ENCODE measurements at places on chromosomes 2 and 18. TPM values are rescaled to one million over a fixed set of nuclear protein-coding genes. Genes with fewer than 3 reads are reported as not detected.
A peak's percentile ranks its signal among the peaks of the same experiment; 100 is the strongest.

Gene EFEMP1
- total RNA-seq = 0.06 TPM

Gene DNAH6
- not detected for total RNA-seq

Gene ZBTB7C
- not detected for total RNA-seq

Gene STK25
- 171 TPM for total RNA-seq

Gene UGT1A5
- total RNA-seq = not detected

Gene ANKRD44
- 0.48 TPM for total RNA-seq

Gene PAIP2B
- 3.1 TPM for total RNA-seq

Gene CYP26B1
- 11.3 TPM for total RNA-seq

DNA sequence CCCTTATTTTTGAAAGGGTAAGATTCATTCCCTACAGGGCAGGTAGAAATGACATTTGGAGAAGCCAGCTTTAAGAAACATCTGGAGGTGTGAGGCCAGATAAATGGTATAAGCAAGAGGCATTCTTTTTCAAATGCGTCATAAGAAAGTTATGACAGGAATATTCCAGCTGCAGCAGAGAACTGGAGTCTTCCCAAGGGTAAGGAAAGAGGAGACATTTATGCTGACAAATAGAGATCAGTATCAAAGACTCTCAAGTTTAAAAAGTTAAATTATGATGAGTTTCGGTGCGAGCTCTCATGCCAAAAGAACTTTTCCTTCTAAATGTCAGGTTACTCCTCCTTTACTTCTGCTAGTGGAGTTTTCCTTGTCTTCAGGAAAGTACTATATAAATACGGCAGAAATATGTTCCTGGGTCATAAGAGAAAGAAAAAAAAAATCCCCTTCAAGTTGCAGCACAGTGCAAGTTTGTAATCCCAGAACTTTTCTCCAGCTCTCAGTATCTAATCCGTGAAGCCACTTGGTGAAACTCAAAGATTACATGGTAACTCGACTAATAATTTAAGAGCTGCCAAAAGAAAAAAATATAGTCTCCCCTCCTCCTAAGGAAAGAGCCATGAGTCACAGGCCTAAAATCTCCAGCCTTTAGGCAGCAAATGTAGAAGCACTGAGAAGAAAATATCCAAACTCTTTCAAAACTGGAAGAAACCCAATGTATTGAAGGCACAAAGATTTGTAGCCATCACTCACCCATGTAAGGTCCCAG, 428.1 kb downstream of the MEIS1 start:
- DNase-seq = no peak
- H3K4me3 ChIP-seq = no peak overlapping the region
- H3K36me3 ChIP-seq = no peaks in the 10 kb centered on the region
- no peak overlapping the region for H3K27ac ChIP-seq

- peaks cover 24% of the 10 kb centered on the region for H3K4me1 ChIP-seq
- H3K4me3 ChIP-seq = no peak overlapping the region
- no peaks in the 10 kb centered on the region for H3K36me3 ChIP-seq
- DNase-seq = no peak
Observed at GRCh38 chr18:48638896-48639771, 100.3 kb downstream of the CTIF start.

DNA sequence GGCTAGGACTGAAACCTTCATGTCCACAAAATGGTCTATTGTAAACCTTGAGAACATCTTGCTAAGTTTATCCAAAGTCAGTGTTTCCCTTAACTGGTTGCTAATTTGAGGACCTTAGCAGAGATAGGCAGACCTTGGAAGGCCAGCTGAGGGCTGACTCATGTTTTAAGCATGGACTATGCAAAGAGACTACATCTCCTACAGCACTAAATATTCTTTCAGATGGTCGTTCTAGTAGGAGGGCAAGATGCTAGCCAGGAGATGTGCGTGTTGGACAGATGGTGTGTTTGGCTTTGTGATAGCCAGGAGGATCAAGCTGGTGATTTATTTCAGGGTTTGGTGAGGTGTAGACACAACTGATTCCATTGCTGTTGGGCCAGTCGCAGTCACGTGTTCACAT, 75.8 kb downstream of the NRP2 start:
- H3K27me3 ChIP-seq = no peaks in the 10 kb centered on the region
- DNase-seq = no peak
- H3K27ac ChIP-seq = no peak overlapping the region
- peaks cover 8% of the 10 kb centered on the region for H3K36me3 ChIP-seq
- H3K4me1 ChIP-seq = peaks cover 15% of the 10 kb centered on the region

- H3K36me3 ChIP-seq = no peaks in the 10 kb centered on the region
- no peaks in the 10 kb centered on the region for H3K4me1 ChIP-seq
- no peak overlapping the region for H3K27ac ChIP-seq
- DNase-seq = no peak
- H3K4me3 ChIP-seq = no peak overlapping the region
- H3K27me3 ChIP-seq = no peaks in the 10 kb centered on the region
Observed at GRCh38 chr2:220887271-220887870, 684.7 kb downstream of the EPHA4 start.

DNA sequence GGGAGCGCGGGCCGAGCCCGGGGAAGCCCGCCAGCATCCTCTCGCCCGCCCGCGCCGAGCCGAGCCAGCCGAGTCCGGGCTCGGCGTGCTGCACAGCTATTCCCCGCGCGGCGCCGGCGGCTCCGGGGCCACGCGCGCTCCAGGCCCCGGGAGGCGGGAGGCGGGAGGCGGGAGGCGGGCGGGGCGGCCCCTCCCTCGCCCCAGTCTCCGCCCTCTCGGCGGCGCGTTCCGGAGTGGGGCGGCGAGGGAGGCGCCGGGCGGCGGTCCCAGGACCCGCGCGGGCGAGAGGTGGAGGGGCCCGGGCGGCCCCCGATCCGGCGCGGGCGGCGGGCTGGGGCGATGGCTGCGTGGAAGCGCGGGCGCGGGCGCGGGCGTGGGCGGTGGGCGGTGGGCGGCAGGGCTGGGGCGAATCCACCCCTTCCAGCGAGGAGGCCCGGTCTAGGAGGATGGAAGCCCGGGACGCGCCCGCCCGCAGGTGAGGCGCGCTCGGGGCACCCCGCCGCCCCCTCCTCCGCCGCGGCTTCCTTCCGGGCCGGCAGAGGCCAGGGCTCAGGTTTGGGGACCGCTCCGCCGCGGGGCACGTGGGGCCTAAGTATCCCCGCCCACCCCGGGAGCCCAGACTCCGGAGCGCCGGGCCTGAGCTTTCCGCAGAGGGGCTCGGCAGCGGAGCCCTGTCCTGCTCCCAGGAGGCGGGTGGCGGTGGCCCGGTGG, at the start of gene ADCY3:
Gene ADCY3, minus strand, starts transcription at position 140 of the 711 bp plus-strand sequence. CDS start 1,250 bp downstream, outside the sequence.
- H3K4me1 ChIP-seq = peaks cover 10% of the 10 kb centered on the region
- peak within 1 kb of the TSS; percentile 49 for H3K27ac ChIP-seq
- H3K4me3 ChIP-seq = peak within 1 kb of the TSS; percentile 78
- peak; percentile 75 for DNase-seq
- no peaks in the 10 kb centered on the region for H3K27me3 ChIP-seq

DNA sequence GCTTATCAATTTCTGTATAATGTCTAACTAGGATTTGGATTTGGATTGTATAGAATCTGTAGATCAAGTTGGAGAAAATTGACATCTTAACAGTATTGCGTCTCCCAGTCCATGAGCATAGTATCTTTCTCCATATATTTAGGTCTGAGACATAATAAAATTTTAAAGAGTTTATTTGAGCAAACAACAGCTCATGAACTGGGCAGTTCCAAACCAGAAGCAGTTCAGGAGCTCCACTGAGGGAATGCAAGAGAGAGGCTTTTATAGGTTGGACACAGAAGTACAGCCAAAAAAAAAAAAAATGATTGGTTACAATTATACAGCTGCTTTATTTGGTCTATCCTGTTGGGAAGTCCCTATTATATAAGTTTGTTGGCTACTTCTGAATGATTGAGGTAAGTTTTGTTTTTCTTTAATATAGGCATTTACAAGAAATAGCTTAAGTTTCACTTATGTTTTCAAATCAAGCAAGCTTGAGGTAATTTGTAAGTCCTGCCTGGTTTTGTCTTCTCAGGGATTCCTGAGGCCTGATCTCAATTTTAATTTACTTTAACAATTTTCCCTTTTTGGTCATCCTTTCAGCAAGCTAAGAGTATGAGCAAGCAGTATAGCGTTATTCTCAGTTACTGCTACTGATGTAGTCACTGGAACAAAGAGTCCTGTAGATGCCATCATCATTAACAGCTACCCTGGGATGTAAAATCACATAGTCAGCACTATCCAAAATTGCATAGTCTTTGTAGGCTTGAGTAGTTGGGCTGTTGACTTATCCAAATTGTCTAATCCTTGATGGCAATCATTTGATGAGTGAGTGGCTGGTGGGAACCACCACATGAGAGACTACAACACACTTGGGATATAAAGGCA, 27.5 kb upstream of the RUFY4 start:
- H3K27ac ChIP-seq = no peak overlapping the region
- H3K36me3 ChIP-seq = no peaks in the 10 kb centered on the region
- no peak for DNase-seq
- H3K4me3 ChIP-seq = no peak overlapping the region
- no peaks in the 10 kb centered on the region for H3K4me1 ChIP-seq

DNA sequence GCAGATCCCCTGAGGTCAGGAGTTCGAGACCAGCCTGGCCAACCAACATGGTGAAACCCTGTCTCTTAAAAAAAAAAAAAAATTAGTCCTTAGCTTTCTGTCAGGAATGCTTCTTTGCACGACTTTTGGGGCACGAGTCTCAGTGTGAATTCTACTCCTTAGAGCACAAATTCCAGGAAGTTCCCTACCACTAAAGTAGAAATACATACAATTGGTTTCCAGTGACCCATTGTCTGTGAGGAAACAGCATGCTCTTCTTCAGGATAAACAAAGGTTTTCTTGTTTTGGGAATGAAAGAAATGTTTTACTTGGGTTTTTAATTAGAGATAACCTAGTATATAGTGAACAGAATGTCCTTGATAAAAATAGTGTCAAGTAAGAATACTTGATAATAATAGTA, 23.7 kb downstream of the PSMA8 start:
- H3K4me1 ChIP-seq = no peaks in the 10 kb centered on the region
- H3K36me3 ChIP-seq = no peaks in the 10 kb centered on the region
- H3K4me3 ChIP-seq = no peak overlapping the region

GRCh38 chr2:186868344-186868743, 19.4 kb upstream of the ZSWIM2 start:
- peak; percentile 28 for DNase-seq
- H3K27ac ChIP-seq = no peak overlapping the region
- H3K4me1 ChIP-seq = peaks cover 4% of the 10 kb centered on the region

- peak; percentile 57 for DNase-seq
- H3K36me3 ChIP-seq = no peaks in the 10 kb centered on the region
- no peaks in the 10 kb centered on the region for H3K4me1 ChIP-seq
- H3K4me3 ChIP-seq = peak overlapping the region; percentile 79
Observed at GRCh38 chr18:79988071-79988450, 302 bp downstream of the TXNL4A start.

GRCh38 chr2:101696272-101697123, 1.0 kb upstream of the MAP4K4 start:
- peak overlapping the region; percentile 93 for H3K4me3 ChIP-seq
- DNase-seq = peak; percentile 44
- peaks cover 8% of the 10 kb centered on the region for H3K4me1 ChIP-seq
- no peaks in the 10 kb centered on the region for H3K36me3 ChIP-seq
- H3K27ac ChIP-seq = peak overlapping the region; percentile 62
- no peaks in the 10 kb centered on the region for H3K27me3 ChIP-seq

- H3K36me3 ChIP-seq = no peaks in the 10 kb centered on the region
- H3K27ac ChIP-seq = no peak overlapping the region
- H3K4me1 ChIP-seq = peaks cover 20% of the 10 kb centered on the region
- no peaks in the 10 kb centered on the region for H3K27me3 ChIP-seq
- DNase-seq = no peak
- no peak overlapping the region for H3K4me3 ChIP-seq
Observed at GRCh38 chr2:209456489-209456888, 32.6 kb downstream of the MAP2 start.

- no peak overlapping the region for H3K4me3 ChIP-seq
- no peak overlapping the region for H3K27ac ChIP-seq
- no peak for DNase-seq
- H3K36me3 ChIP-seq = no peaks in the 10 kb centered on the region
- no peaks in the 10 kb centered on the region for H3K4me1 ChIP-seq
Observed at GRCh38 chr2:189485146-189485545, 43.9 kb downstream of the WDR75 start.

DNA sequence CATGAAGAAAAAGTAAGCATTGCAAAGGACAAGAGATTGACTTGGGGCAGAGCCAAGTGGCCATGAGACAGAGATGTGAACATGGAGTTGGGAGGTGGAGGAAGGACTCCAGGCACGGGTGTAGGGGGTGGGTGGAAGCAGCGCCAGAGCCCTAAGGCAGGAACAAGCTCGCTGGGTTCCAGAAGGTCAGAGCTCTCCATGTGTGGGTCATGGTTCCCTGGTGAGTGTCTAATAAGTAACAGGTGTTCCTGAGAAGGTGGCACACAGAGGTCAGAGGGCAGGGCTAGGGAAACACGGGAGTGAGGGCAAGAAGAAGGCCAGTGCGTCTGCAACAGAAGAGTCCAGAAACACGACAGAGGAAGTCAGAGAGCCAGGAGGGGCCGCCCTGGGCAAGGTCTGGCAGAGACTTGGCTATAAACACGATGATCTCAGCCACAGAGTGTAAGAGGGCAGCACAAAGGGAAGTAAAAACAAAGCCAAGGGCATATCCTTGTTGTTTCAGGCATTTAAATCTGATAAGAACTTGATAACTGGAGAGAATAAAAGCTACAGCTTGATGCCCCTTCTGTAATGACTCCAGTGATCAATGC, 260.8 kb downstream of the TGIF1 start:
- no peak for DNase-seq
- no peaks in the 10 kb centered on the region for H3K4me1 ChIP-seq
- H3K27me3 ChIP-seq = no peaks in the 10 kb centered on the region
- H3K36me3 ChIP-seq = no peaks in the 10 kb centered on the region
- H3K4me3 ChIP-seq = no peak overlapping the region

- no peak overlapping the region for H3K27ac ChIP-seq
- no peak for DNase-seq
- no peak overlapping the region for H3K4me3 ChIP-seq
Observed at GRCh38 chr18:79400591-79401381, 5.1 kb downstream of the NFATC1 start.

DNA sequence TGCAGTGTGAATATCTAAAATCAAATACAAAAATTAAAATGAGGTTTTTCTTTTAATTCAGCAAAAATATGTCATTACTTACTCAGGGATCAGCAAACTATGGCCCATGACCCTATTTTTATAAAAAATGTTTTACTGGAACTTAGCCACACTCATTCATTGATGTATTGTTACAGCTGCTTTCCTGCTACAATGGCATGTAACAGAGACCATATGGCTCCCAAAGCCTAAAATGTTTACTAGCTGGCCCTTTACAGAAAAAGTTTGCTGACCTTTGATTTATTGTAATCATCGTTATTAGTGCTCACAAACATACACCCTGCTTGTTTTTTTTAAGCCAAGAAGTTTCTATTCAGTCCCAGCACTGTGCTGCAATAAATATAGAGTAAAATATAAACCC, 120.3 kb downstream of the PLA2R1 start:
- no peaks in the 10 kb centered on the region for H3K27me3 ChIP-seq
- H3K27ac ChIP-seq = peak overlapping the region; percentile 31
- H3K36me3 ChIP-seq = no peaks in the 10 kb centered on the region
- peak; percentile 9 for DNase-seq
- H3K4me3 ChIP-seq = no peak overlapping the region

Data from SJCRH30 (cell line).